ENCODE measurements at places on chromosomes 2 and 18.

- DNase-seq, result no peak
Observed at GRCh38 chr2:36071698-36072097, 283.9 kb upstream of the CRIM1 start.

- peak; percentile 90 for DNase-seq
Observed at GRCh38 chr2:134120733-134121630, 132.9 kb upstream of the MGAT5 start.

- DNase-seq, result no peak
Observed at GRCh38 chr2:133732982-133733900, 165.0 kb upstream of the NCKAP5 start.

DNA sequence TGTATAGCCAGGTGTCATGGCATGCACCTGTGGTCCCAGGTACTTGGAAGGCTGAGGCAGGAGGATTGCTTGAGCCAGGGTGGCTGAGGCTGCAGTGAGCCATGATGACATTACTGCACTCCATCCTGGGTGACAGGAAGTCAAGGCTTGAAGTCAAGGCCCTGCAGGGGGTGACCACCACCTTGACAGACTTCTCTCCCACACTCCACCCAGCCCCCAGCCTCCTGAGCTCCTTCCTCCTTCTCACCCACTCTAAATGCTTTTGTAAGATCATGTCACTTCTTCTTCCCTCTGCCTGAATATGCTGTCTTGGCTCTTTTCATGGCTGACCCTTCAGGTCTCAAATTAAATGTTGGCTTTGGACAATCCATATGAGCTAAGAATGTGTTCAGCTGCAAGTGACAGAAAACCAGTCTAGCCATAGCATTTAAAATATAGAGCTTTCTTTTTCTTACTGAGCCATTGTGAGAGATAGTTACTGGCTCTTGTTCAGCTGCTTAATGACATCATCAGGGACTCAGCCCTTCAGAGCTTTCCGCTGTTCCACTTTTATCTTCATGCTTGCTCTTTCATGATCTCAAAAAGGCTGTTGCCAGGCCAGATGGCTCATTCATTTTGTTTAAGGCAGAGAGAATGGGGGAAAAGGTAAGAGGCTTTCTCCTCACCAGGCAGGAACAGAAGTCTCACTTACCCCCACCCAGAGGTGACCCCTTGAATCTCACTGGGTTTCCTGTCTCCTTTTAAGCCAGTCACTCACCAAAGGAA lies 36.7 kb upstream of the TTC39C start:
- peak; percentile 78 for DNase-seq

DNA sequence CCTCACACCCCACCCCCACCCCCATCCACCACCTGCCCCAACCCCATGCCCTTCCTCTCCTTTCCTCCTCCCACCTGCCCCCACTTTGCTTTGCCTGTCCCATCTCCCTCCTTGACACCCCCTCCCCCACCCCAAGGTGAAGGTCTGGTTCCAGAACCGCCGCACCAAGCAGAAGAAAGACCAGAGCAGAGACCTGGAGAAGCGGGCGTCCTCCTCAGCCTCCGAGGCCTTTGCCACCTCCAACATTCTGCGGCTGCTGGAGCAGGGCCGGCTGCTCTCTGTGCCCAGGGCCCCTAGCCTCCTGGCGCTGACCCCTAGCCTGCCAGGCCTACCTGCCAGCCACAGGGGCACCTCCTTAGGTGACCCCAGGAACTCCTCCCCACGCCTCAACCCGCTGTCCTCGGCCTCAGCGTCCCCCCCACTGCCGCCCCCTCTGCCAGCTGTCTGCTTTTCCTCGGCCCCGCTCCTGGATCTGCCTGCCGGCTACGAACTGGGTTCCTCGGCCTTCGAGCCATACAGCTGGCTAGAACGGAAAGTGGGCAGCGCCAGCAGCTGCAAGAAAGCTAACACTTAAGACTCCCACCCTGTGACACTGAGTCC lies 3.0 kb upstream of the ATP6V1B1 start:
- DNase-seq, result no peak

DNA sequence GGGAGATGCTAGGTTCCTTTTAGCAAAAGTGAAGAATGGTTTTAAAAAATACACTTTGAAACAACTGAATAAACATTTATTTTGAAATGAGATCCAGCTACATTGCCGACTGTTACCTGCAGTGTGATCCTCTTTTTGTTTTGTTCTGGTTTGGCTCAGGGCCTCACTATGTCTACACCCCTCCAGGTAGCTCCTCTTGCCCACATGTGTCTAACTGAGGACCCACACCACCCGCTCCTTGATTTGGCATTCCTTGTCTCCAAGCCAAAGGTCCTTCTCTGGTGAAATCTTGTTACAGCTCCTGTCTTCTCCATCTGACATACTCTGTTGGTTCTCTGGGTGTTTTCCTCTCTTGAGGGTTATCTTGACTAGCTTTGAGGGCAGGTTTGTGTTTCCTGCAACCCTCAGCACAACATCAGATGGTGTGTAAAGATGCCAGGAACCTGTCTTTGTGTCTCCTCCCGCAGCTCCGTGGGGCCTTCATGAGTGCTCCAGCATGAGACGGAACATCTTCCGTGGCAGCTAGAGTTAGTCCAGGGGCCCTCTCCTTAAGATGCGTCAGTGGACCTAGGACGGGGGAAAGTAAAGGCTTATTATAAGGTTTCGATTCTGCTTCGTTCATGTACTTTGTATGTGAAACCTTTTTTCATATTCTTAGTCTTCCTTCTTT lies 32.1 kb downstream of the MAP4K4 start:
- DNase-seq, result no peak

DNA sequence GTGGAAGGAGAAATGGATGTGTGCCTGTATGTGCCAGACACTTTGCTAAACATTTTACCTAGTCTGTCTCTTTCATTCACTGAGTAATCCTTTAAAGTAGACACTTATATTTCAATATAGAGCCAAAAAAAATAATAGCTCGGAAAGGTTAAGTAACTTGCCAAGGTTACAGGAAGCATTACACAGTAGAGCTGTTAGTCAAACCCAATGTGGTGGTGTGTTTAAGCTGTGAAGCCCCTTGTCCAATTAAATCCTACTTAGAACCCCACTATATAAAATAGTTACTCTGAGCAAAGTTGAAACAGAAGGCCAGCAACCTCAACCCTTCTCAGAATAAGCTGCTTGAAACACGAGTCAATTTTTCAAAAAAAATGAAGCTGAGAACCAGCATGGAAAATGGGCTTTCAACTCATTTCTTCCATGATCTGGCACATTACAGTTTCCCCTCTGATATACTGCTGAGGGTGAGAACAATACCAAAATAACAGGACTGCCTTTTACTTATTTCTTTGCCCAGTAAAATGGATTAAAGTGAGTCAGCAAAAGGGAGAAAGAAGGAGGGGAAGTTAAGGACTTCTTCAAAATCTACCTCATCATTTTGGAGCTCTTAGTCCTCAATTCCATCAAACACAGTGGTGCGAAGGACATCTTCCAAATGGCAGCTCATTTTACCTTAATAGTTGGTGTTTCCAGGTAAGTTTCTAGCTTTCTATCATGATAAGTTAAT lies 7.9 kb downstream of the RDH14 start:
- DNase-seq, result no peak

GRCh38 chr2:133061874-133062593 lies 392.0 kb upstream of the LYPD1 start:
- DNase-seq, result no peak

DNA sequence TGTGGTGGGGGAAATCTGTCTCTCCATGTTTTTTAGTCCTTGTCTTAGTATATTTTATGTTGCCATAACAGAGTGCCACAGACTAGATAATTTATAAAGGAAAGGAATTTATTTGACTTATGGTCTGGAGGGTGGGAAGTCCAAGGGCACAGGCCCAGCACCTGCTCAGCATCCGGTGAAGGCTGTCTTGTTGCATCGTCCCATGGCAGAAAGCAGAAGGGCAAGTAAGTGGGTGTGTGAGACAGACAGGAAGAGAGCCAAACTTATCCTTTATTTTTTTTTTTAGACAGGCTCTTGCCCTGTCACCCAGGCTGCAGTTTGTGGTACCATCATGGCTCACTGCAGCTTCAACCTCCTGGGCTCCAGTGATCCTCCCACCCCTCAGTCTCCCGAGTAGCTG lies 98.1 kb downstream of the HS1BP3 start:
- peak; percentile 30 for DNase-seq

DNA sequence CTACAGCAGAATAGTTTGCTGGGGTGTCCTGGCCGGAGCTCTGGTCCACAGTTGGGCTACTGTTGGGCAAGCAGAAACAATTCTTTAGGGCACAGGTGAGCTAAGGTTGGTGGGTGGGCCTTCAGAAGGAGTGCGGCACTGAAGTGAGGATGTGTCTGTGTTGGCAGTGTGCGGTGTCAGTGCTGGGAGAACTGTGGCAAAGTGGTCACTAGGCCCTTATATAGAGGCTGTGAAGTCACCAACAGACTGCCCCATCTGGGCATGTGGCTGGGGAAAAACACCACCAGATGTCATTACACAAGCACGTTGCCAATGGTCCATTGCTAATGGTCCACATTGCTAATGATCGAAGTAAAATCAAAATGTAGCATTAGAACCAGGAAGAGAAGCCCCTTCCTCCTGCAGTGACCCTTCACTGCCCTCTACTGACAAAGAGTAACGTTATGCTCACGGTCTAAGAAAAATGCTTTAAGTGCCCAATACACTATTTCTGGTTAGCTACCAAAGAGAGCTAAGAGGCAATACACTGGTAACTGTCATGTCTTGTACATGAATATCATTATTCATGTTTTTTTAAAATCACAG lies 21.3 kb downstream of the SCN1A start:
- DNase-seq, result peak; percentile 58

- peak; percentile 1 for DNase-seq
Observed at GRCh38 chr2:79041032-79041448, 15.5 kb downstream of the REG3G start.

DNA sequence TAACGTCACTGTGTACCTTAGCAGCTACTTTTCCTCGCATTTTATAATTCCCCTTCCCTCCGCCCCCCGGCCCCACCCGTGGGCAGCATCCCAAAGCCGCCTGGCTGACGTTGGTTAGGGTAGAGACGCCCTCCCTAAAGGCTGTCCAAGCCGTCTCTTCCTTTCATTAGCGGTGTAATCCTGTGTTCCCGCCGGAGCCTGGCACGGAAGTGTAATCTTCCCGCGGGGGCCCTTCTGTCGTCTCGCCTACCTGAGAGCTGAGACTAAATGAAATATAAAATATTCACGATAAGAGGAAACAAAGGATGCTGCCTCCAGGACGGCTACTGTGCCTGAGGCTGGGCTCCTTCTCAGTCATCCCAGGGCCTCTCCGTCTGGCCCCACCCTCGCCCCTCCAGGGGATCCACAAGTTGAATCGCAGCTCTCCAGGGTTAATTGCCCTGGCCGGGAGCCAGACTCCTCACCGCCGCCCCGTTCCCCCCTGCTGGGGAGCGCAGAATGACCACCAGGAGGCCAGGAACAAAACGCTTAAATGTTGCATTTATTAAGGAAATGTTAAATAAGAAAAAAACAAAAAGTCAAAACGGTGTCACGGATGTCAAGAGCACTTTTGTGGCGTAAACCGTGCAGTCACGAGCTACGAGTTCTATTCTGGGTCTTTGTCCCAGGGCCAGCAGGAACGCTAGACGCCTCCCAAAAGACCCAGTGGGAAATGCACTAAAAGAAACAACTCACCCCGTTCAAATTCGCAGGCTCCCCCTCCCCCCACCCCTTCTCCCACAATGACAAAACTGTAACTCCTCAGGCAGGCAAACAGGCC lies 1.5 kb downstream of the RPRM start:
- DNase-seq, result peak; percentile 1

DNA sequence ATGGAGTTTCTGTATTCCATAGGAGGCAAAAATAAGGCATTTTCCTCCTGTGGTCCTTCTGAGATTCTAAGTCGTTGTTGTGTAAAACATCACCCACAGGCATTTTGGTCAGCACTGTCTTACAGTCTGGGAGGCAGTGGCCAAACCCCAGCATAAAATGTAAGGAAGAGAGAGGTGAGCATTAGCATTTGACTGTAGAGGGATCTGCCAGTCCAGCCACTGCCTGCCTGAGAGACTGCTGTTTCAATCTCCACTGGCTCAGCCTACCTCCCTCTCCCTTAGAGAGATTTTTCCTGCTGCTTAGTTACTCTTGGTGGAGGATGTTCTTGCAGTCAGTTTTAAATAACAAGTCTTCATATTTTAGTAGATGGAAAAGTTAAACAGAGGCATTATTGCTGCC lies 77.0 kb downstream of the ARHGEF33 start:
- no peak for DNase-seq

- DNase-seq, result no peak
Observed at GRCh38 chr2:180999274-180999964, 19.0 kb downstream of the UBE2E3 start.

DNA sequence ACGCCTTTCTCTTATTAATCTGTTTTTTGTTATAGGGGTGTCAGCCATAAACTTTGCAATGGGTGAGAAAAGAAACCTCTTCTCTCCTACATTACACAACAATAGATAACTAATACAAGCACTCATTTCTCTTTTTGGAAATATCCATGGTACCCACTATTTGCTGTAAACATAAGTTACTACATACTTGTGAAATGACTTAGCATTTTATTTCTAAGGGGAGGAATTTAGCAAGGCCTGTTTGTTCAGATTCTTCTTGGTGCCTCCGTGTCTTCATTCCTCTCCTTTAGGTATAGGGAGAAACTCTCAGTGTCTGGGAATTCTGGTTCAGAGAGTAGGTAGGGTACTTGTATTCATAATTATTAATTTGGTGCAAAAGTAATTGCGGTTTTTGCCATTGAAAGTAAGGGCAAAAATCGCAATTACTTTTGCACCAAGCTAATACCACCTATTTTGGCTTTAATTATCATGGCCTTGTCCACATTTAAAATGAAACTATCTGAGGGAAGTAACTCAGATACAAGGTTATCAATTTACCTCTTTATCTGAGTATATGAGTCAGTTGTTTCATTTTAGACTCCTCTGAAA lies 134.8 kb downstream of the MREG start:
- DNase-seq, result peak; percentile 31

- DNase-seq, result no peak
Observed at GRCh38 chr2:132891498-132891897, 221.5 kb upstream of the LYPD1 start.

DNA sequence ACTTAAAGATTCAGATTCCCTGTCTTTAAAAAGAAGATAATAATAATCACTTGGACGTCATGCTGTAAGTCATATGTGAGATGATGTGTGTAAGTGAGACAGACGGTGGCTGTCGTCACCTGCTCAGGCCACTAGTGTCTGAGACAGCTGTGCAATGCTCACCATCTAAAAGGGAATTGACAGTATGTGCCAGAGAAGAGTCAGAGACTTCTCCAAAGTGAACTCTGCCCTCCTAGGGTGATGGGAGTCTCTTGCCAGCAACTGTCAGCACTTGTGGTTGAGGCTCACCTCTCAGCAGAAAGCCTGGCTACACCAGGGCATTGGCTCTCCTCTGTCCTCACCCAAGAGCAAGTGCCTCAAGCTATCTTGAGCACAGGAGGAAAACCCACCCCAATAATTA lies 131.6 kb upstream of the DNAJC10 start:
- no peak for DNase-seq
